ENCODE measurements at places on chromosomes 16 and 17.

- DNase-seq: no peak
Observed at GRCh38 chr17:57379237-57379894, 123.0 kb downstream of the MSI2 start.

DNA sequence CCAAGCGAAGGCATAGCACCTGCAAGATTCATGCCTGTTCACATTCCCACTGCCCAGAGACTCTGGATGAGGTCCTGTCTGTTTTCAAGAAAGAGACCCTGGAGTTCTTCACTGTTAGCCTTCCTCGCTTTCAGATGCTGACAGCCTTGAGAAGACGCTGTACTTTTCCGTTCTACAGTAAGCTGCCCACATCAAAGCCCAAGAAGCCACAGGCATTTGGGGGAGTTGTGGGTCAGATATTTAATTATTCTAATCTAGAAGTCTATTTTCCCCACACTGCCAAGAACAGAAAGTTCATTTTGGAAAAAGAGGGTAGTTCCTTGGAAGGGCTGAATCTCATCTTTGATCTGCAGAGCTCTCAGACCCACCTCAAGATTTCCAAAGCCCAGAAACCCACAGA lies 127.9 kb downstream of the AXIN2 start:
- no peak for DNase-seq

- DNase-seq: no peak
Observed at GRCh38 chr16:3092501-3092941, 6.6 kb downstream of the ZSCAN10 start.

GRCh38 chr16:86671486-86672178 lies 93.3 kb downstream of the FOXL1 start:
- no peak for DNase-seq

DNA sequence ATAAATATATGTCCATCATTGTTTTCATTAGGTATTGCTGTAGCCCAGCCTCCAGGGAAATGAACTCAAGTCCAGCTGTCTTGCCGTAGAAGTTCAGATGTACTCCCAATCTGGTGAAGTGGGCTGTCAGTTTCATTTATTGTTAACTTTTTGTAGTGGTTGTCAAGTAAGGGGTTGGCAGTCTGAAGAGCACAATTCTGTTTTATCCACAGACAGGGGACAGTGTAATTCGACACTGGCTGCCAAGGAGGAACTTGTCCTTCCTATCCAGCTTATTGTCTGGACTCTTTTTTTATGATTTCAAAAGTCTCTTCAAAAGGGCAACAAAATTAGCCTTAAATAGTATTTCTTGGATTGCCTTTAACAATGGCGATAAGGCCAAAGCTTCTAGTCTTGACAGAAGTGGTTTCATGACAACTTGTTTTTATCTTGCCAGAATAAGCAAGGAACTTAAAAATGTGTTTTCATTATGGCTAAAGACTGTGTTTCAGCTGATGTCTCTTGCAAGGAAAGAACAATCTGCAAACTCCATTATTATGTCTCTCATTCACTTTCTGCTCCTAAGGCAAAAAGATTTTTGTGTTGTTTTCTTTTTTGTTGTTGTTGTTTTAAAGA lies 73.9 kb upstream of the TANC2 start:
- no peak for DNase-seq

DNA sequence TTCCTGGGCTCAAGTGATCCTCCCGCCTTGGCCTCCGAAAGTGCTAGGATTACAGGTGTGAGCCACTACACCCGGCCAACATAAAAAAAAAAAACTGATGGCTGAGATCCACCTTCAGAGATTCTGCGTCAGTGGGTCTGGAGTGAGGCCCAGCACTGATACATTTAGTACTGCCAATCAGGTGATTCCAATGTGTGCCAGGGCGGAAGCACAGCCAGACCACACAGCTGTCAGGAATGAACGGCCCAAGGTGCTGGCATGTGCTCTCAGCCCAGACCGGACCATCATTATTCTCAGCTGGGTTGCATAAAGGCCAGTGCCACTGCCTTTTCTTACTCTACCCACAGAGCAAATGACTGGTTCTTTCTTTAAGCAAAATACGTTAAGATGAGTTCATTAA lies 1.2 kb upstream of the BCO1 start:
- DNase-seq: no peak

- no peak for DNase-seq
Observed at GRCh38 chr17:37301288-37301687, 74.5 kb upstream of the C17orf78 start.
